ENCODE measurements at places on chromosomes 2 and 18.

DNA sequence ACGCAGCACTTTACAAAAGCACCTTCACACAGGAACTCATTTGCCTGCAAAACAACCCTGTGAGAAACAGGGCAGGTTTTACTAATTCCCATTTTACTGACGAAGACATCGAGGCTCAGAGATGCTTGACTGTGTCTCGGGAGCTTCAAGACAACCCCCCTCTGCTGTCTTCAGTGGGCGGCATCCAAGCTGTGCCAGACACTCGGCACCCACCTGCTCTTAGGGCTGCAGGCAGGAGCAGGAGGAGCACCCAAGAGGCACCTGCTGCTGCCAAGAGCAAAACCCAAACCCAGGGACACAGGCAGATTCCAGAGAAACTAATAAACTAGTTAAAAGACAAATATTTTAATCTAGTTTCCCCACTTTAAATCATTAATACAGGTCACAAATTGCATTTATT, 67.9 kb downstream of the PPP4R1 start:
- H3K4me1 ChIP-seq, result no peaks in the 10 kb centered on the region
- no peak overlapping the region for H3K4me3 ChIP-seq
- H3K36me3 ChIP-seq, result peaks cover 64% of the 10 kb centered on the region
- H3K27ac ChIP-seq, result no peak overlapping the region
- H3K27me3 ChIP-seq, result no peaks in the 10 kb centered on the region
- no peak for DNase-seq

GRCh38 chr2:239279508-239280295, 121.1 kb downstream of the HDAC4 start:
- no peak overlapping the region for H3K4me3 ChIP-seq
- H3K27ac ChIP-seq, result peak overlapping the region; percentile 61
- peaks cover 42% of the 10 kb centered on the region for H3K4me1 ChIP-seq
- DNase-seq, result peak; percentile 60

GRCh38 chr2:238645716-238646115, 202.2 kb upstream of the TWIST2 start:
- H3K4me1 ChIP-seq, result peaks cover 8% of the 10 kb centered on the region
- H3K27ac ChIP-seq, result peak overlapping the region; percentile 89
- no peak overlapping the region for H3K4me3 ChIP-seq

- no peak for DNase-seq
- H3K27ac ChIP-seq, result no peak overlapping the region
- no peak overlapping the region for H3K4me3 ChIP-seq
- no peaks in the 10 kb centered on the region for H3K27me3 ChIP-seq
- H3K36me3 ChIP-seq, result no peaks in the 10 kb centered on the region
- H3K4me1 ChIP-seq, result peaks cover 5% of the 10 kb centered on the region
Observed at GRCh38 chr2:69716555-69717120, 25.3 kb upstream of the ANXA4 start.

- H3K4me3 ChIP-seq, result no peak overlapping the region
- no peaks in the 10 kb centered on the region for H3K4me1 ChIP-seq
- peaks cover 4% of the 10 kb centered on the region for H3K36me3 ChIP-seq
- no peak for DNase-seq
- H3K27ac ChIP-seq, result no peak overlapping the region
- no peaks in the 10 kb centered on the region for H3K27me3 ChIP-seq
Observed at GRCh38 chr18:51091270-51091669, 61.3 kb downstream of the SMAD4 start.

Measured in suprapubic skin (tissue), 4 donors.